Cortex of kidney (tissue), 1 donor: ENCODE measurements at places on chromosomes 6 and 20.

DNA sequence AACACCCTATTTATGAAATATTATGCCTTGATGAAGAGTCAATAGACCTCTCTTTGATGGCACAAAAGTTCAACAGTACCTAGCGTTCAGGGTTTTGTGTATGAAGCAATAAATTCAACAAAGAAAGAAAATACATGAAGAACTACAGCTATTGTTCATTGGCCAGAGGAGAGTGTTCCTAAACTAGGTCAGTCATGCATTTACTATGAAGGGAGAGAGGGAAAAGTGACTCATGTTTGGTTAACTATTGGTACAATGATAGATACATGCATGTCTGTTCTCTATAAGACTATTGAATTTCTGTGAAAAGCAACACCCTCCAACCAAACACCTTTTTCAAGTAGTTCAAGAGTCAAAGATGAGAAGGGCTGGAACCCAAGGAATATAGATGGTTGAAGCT is 50.7 kb downstream of the CLIC5 start:
- no peak for DNase-seq

DNA sequence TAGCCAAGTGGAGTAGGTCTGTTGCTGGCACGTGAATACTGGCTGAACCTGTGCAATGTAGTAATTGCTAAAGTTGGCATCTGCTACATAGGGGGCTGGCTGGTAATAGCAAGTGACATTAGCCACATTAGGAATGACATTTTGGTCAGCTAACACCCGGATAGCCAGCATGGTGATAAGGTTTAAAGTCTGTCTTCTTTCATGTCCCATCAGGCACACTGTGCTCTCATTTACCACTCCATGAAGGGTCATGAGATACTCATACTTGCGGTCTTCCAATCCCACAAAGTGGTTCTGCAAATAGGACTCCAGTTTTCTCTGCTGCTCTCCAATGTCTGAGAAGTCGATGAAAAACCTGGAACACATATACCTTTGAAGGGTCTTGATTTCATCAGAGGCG is 2.8 kb downstream of the TENT5A start:
- DNase-seq, result no peak

DNA sequence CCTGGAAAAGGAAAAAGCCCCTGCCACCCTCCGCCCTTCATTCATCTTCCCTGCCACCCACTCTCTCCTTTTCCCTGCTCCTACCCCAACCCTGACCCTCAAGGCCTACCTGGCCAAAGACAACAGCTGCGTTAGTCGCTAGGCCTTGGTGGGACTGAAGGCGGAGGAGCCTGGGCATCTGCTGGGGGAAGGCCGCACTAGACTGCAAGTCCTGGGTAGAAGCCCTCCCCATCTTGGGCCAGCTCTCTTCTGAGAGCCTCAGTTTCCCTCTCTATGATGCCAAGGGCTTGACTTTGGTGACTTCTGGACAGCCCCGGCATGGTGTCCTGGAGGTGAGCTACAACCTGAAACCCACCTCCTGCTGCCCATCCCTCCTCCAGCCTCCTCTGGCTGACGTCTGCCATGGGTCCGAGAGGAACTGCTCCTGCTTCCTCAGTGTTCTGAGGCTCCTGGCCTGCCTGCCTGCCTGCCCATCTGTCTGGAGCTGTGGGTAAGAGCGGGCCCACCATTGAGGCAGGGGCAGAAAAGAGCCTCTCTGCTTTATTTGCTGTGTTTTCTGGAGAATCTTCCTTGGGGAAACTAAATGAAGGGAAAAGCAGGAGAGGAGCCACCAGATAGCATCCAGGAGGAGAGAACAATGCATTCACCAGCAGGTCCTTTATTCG is 7.5 kb upstream of the FOXC1 start:
- no peak for DNase-seq

DNA sequence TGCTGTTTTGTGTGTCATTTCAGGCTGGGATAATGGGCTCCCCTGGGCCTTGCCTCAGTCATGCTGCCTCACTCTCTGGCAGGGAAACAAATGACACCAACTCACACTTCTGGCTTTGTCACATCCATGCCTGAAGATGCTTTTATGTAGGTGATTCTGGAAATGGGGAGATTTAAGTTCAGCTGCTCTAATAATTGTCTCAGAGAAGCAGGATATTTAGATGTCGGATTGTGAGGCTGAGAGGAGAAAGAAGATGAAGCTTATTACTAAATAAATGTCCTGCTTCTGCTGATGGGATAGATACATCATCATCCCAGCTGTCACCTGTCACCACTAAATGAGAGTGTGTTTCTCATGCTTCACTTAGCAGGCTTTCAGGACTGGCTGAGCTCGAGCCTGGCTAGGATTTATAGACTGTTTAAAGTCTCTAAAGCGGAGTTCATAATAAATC is 480.2 kb upstream of the SPTLC3 start:
- no peak for DNase-seq

GRCh38 chr6:117718895-117719294 is 43.6 kb downstream of the NUS1 start:
- no peak for DNase-seq

GRCh38 chr20:12896180-12896579 is 112.6 kb upstream of the SPTLC3 start:
- DNase-seq, result no peak

DNA sequence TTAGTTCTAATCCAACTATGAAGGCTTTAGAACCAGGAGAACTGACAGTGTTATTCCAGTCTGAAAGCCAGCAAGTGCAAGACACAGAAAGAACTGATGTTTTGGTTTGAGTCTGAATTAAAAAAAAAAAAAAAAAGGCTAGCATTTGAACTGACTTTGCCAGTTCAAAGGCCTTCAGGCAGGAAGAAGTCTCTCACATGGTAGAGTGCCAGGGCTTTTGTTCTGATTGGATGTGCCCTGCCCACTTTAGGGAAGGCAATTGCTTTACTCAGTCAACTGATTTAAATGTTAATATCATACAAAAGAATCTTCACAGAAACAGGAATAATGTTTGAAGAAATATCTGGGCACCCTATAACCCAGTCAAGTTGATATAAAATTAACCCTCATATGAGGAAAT is 212.2 kb downstream of the HIVEP2 start:
- no peak for DNase-seq

- no peak for DNase-seq
Measured at GRCh38 chr6:90406142-90406794, 109.6 kb upstream of the BACH2 start.

DNA sequence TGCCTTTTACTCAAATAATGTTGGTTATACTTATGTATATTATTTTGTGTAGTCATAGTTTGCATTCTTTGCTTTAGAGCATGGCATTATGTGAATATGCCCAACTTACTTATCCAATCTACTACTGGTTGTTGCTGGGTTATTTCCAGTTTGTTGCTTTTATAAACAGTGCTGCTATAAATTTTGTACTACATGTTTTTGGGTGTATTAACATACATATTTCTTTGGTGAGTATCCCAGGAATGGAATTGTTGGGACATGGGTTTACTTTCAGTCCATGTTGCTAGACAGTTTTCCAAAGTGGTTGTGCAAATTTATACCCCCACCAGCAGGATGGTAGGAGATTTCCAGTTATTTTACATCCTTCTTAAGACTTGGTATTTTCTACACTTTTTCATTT is 157.1 kb upstream of the THEMIS start:
- DNase-seq, result no peak

- no peak for DNase-seq
Measured at GRCh38 chr6:49110916-49111315, 352.1 kb downstream of the MMUT start.

DNA sequence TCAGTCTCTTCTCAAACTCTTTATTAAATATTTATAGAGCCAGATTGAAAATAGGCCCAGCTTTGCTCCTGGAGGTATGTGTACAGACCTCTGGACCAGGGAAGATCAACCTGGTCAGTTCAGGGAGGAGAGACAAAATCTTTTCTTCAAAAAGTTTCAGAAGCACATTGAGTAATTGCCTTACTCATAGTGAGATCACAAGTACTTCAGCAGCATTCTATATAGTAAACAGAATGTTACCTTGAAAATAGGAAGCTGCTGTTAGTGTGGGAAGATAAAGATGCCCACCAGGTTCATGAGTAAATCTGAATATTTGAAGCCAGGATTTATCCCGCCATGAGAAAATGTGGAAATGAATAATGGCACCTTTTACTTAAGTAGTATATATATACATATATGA is 665.9 kb upstream of the CITED2 start:
- DNase-seq, result no peak

DNA sequence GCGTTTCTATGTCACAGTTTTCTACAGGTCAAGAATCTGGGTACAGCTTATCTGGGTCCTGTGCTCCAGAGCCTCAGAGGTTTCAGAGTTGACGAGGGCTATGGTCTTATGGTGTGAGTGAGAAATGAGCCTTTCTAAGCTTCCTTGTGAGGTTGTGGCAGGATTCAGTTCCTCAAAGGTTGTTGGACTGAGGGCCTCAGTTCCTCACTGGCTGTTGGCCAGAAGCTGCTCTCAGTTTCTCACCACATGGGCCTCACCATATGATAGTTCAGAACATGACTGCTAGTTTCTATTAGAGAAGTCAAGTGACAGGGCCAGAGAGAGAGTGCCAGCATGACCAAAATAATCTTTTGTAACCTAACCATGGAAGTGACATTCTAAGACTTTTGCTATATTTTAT is 96.1 kb downstream of the NUS1 start:
- DNase-seq, result no peak

GRCh38 chr6:135183002-135183531 is 2.0 kb downstream of the MYB start:
- DNase-seq, result no peak

DNA sequence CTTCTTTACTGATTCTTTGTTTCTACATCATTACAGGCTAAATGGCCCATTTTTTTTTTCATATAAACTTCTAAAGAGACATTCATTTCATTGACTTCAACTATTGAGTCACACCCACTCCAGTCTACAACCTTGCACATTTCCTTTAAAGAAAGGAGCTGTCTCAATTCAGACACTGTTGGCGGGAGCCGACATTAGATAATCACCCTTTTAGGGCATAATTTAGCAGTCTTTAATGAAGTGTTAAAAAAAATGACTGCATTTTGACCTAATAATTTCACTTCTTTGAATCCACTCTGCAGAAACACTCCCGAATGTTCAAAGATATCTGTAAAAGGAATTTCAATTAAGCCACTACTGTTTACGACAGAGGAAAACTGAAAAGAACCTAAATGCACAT is 1.5 kb downstream of the EPM2A start:
- no peak for DNase-seq

- no peak for DNase-seq
Measured at GRCh38 chr20:33673410-33674293, 576 bp downstream of the NECAB3 start.

DNA sequence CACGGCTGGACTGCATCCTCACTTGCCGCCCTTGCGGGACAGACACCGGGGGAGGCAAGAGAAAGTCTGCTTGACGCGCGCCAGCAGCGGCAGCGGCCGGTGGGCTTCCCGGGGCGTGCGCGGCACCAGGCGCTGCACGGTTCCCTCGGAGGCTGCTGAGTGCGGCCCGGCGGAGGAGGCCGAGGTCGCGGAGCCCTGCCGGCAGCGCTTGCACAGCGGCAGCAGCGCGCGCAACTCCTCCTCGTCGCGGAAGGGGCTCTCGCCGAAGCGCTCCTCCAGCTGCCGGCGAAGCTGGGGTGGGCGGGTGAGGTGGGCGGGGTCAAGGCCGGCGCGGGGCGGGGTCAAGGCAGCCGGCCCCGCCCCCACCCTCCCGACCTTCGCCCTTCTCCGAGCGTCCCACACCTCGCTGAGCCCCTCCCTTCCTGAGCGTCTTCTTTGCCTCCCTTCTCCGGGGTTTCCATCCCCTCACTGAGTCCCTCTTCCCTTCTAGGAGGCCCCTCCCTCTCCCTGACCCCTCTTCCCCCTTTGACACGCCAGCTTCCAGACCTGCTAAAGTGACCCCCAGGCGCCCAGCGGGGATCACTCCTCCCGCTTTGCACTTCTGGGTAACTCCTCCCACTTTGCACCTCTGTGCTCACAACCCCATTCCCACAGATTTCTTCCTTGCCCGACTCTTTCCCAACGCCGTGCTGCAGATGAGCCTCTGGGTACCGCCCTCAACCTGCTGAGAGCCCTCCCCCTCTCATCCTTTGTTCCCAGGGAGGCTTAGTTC is 8.8 kb downstream of the DUSP15 start:
- no peak for DNase-seq

- no peak for DNase-seq
Measured at GRCh38 chr6:110528101-110528929, 51.9 kb upstream of the SLC22A16 start.
